8988T (cell line): ENCODE measurements at places on chromosomes 2 and 18.
A peak's percentile ranks its signal among the peaks of the same experiment; 100 is the strongest.

DNA sequence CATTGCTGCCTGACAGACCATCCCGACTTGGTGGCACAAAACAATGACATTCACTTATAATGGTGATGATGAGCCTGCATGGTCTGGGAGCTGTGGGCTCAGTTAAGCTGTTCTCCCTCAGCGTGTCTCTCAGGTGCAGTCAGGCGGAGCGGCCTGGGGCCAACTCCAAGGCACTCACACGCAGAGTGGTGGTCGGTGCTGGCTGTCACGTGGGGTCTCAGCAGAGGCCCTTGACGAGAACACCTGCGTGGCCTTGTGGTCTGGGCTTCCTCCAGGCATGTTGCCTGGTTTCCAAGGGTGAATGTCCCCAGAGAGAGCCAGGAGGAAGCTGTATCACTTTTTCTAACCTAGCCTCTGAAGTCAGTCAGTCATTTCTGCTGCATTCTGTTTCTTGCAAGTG, 29.8 kb downstream of the ARMC9 start:
- no peak for DNase-seq

DNA sequence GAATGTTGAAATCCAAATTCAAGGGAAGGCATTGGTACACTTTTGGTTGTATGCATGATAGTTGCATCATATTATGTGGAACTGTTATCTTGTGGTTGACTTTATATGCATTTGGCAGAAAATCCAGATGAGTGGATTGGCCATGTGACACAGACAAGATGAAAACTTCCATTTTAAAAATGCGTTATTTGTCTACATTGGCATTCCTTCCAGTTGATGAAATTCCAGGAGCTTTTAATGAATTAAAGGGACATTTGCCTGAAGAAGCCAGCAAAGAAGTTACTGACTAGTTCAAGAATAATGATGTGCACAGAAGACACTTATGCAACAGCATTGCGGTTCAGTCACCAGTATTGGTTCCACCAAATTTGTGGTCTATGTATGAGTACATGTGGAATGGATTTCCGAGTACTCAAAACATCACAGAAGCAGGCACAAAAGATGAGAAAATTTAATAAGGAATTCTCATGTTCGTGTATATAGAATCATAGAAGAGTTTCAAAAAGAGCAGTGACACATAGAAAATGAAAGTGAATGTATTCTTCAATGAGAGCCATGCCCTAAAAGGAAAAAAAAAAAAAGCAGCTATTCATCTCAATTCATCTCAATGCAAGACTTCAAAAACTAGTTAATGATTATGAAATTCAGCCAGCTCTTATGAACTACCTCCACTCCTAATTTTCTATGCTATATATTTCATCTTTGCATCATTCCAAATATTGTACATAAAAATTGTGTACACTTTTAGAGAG, 232.1 kb downstream of the RBM43 start:
- DNase-seq = no peak

DNA sequence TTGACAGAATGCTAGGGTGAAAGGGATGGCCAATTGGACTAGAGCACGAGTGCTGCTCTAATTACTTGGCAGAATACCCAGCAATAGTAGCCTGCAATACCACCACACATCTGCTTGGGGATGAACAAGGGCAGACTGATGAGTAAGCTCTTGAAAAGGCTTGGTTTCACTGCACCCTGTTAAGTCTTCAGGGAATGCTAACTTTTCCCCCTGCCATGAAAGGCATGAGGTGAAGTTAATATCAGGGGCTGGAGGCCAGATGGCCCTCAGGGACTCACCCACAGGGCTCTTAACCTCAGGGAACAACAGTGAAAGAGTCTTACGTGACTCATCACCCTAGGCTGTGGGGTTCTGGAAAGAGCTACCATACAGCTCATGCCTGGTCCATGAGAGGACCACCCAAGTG, 51.7 kb upstream of the MYL1 start:
- no peak for DNase-seq

DNA sequence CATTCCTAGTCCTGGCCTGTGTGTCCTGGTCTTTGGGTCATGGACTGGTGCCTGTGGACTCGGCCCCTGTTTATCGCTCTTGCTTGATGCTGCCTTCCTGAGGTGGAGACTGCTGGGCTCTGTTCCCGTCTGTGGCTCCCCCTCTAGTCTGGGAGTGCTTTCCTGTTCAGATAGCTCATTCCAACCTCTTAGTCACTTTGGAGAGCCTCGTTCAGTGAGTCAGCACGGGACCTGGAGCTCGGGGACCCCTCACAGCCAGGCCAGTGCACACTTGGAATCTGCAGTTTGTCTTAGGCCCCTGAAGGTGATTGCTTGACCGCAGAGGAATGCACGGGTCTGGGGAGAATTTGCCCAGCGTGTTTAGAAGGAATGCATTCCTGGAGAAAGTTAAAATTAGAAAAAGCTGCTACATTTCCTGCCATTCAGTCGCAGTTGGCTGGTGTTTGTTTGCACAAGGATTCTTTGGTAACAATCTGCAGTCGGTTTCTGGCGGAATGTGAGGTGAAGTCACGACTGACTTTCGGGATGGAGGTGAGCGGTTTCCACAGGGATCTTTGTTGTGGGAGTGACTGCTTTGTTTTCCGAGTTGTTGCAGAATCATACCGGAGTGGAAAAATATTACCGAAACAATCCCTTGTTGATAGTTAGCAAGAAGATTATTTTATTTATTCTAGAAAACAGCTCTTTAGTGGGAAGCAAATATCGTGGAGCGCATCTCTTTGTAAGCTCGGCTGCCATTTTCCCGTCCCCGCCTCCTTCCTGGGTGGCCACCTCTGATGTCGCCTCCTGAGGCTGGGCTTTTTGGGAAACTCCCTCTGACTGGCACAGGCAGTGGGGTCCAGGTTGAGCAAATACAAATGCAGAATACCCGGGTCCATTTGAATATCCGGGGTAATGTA, 29.6 kb downstream of the SH3BP4 start:
- DNase-seq = peak; percentile 85

DNA sequence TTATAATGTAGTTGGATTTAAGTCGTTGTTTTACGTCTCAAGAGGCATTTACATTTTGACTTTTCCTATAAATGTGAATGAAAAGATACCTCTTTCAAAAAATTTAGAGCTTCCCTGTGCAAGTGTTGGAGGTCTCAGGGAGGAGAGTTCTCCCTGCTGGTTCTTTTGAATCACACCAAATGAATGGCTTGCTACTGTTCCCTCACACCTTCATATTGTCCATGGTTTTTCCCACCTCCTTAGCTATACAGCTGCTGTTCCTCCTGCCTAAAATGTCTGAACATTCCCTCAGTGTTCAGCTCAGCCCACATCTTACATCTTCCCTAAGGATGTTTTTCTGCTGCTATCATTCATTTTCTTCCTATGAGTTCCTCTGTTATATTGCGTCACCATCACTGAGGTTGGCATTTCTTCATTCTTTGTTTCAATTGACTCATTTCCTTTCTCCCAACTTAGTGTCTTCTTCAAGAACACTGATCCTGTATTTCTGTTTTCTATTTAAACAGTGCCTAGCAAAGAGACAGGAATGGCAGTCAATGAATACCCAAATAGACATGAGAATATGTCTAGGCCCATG, 46.0 kb downstream of the COX7A2L start:
- no peak for DNase-seq

- DNase-seq = no peak
Measured at GRCh38 chr2:43251171-43251731, 24.8 kb upstream of the ZFP36L2 start.

- DNase-seq = no peak
Measured at GRCh38 chr2:213733893-213734292, 449.6 kb downstream of the SPAG16 start.

DNA sequence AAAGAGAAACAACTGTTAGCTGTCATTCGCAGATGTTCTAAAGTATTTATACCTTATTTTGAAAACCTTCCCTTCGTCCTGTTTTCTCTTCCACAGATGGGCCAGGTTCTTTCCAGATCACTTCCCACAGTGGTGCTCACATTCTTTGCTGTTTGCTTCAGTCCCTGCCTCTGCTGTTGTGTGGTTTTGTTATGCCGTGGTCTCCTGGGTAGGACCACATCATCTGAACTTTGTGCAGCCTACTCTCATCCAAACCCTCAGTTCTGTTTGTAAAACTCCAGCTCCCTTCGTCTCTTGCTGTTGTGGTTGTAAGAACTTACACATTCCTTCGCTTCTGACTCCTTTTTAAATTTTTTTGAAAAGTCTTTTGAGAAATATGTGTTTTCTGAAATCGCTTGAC, 38.1 kb downstream of the ZNF236 start:
- no peak for DNase-seq

DNA sequence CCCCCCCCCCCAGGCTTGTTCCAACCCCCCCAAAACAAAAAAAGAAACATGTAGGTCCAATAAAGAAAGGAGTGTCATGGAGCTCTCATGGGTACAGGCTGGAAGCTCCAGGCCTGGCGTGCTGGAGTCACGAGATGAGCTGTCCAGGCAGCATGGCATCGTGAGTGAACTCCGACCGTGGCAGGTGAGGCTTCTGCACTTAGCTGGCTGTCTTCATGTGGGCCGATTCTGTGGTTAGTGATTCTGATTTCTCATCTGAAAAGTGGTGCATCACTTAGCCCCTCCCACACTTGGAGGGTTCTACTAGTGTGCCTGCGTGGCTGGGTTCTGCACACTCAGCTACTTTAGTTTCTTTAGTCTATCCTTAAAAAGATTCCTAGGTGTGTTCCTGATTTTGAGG, 126.4 kb upstream of the MGAT5 start:
- no peak for DNase-seq

- no peak for DNase-seq
Measured at GRCh38 chr18:58105888-58106260, 61.8 kb downstream of the NEDD4L start.

- DNase-seq = no peak
Measured at GRCh38 chr2:88320076-88320773, 132.3 kb downstream of the FOXI3 start.

DNA sequence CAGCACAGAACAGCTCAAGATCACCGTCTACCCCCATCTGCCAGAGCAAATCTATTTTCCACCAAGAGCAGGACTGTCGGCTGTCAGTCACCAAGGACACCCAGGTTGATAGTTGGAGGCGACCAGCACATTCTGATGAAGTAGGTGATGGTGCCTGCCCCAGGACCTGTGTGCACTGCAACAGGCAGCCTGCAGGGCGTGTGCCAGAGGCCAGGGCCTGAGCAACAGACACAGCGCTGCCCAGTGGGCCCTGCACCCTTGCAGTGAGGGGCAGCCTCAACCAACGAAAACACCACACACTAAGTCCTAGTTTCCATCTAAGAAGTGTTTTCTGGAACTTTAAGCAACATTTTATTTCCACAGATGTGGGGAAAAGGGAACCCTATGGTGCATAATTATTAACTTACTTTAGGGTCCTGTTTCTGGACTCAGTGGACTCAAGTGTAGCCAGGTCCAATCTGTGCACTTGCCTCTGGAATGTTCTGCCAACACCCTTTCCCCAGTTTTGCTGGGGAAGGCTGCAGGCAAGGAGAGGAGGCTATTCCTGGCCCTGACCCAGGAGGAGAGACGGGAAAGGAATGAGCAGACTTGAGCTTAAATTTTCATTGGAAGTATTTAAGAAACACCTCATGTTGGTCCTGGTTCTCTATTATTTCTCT, 61.5 kb downstream of the ADNP2 start:
- DNase-seq = no peak

DNA sequence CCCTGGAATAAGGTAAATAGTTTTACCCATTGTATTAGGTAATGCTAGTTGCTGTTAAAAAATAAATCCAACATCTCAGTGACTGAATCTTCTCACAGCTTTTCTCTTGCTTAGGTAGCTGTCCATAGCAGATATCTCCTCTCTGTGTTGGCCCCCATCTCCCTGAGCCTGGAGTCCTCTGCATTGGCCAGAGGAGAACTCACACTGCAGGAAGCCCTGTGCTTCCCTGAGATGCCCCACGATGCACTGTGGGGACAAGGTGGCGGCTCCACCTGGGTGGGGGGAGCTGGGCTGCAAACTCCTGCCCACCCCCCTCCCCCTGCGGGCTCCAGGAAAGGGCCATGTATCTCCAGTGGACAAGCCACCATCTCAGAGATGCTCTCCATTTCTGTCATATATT, 80.4 kb upstream of the SALL3 start:
- no peak for DNase-seq

GRCh38 chr18:77151033-77151771, 18.6 kb upstream of the MBP start:
- no peak for DNase-seq

GRCh38 chr2:108982259-108982679, 6.8 kb downstream of the EDAR start:
- DNase-seq = no peak

DNA sequence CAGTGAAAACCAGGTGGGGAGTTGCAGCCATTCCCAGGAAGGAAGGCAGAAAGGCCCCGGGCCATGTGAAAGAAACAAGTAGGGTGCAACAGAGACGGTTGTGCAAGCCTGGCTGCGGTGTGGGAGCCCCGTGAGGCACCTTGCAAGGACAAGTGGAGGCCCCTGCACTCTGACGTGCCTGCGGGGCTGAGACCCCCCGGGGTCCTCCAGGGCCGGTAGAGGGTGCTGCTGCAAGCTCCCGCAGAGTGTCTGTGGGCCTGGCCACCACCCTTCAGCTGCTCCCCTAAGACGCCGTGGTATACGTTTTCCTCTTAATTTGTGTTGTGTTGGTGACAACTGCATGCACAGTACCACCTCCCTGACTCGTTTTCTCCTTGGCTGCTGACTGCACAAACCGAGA, 27.4 kb upstream of the MC5R start:
- DNase-seq = no peak

- no peak for DNase-seq
Measured at GRCh38 chr2:61538920-61539520, 864 bp upstream of the XPO1 start.

- DNase-seq = no peak
Measured at GRCh38 chr2:105445976-105446375, 47.1 kb upstream of the FHL2 start.

DNA sequence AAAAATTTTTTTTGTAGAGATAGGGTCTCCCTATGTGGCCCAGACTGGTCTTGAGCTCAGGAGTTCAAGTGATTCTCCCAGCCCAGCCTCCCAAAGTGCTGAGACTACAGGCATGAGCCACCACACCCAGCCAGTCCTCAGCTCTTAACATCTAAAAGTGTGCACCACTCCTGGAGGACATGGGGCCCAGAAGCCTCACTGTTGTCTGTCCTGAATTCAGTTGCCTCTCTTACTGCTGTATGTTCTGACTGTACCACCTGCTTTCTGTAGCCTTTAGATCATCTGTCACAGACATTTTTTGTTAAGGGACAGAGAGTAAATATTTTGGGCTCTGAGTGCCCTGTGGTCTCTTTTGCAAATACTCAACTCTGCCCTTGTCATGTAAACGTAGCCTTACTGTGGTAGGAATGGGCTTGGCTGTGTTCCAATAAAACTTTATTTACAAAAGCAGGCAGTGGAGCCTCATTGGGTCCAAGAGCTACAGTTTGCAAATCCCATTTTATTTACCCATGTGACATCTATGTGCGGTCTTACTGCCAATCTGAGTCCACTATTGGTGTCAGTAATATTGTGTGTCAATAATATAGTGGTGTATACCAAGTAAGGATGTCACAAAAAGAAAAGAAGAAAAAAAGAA, 38.1 kb downstream of the TMEM37 start:
- no peak for DNase-seq

GRCh38 chr2:161843936-161844335, 219.7 kb downstream of the SLC4A10 start:
- no peak for DNase-seq
